ENCODE measurements at places on chromosomes 6 and 20.

- no peak for DNase-seq
Measured at GRCh38 chr6:166907373-166907841, 48.9 kb downstream of the RNASET2 start.

DNA sequence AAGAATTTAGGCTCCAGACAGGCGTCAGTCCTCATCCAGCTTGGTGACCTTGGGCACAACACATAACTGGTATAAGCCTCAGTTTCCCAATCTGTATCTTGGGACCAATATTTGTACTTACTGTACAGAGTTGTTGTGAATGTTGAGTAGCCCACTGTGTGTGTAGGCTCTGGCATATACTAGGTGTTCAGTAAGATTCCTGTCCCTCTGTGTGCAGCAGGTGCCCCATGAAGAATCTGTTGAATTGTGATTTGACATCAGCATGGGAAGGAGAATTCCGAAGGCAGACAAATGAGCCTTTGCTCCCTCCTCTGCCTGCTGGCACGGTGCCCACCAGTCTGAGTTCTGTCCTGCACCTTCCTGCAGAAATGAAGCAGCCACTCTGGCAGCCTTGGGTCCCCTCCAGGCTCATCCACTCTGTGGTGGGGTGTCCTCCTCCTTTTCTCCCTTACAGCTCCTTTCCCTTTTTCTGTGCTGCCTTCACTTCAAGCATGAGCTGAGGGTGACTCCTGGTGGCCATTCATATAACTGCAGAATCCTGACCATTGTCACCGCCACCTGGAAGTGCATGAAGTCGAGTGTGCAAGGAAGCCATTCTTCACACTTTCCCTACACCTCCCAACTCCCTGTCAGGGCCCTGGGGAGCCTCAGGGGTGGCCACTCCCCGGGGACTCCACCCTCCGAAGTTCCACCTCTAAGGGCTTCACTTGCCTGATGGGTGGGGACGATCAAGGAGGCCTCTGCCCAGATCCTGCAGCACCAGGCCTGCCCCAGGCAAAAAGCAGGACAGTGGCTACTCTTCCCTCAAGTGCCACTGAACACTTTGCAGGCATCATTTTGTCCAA lies 48.2 kb downstream of the MRPL14 start:
- peak; percentile 47 for DNase-seq

- DNase-seq, result no peak
Measured at GRCh38 chr6:91751526-91751925, 1164.7 kb upstream of the MAP3K7 start.

GRCh38 chr6:98834060-98835031 lies at the start of gene POU3F2:
TSS of gene POU3F2 (plus strand) at chr6:98834574. CDS start at chr6:98834874, 300 bp downstream.
- no peak for DNase-seq

GRCh38 chr6:167706313-167707109 lies 120.2 kb upstream of the AFDN start:
- DNase-seq, result peak; percentile 34

DNA sequence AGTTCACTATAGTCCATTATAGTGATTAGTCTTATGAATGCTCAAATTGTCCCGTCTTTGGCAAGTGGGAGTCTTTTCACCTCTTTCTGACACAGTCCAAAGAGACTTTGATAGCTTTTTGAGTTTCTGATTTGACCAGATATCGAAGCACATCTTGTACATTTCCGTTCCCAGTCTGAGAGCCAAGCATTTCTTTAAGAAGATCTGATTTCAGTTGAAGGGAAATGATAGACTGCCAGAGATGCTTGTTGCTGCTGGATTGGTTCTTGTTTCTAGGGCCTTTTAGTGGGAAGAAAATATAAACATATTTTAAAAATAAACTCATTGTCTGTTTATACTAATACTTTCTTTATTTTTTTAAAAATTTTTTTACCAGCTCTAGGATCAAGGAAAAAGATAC lies 54.1 kb upstream of the IER3 start:
- no peak for DNase-seq

DNA sequence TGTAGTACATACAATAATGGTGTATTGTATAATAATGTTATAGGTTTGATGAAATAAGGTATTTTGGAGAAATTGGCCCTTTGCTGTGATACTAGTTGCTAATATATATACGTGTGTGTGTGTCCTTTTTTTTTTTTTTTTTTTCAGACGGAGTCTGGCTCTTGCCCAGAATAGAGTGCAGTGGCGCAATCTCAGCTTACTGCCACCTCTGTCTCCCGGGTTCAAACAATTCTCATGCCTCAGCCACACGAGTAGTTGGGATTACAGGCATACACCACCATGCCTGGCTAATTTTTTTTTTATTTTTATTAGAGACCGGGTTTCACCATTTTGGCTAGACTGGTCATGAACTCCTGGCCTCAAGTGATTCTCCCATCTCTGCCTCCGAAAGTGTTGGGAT lies 23.3 kb downstream of the SENP6 start:
- no peak for DNase-seq

DNA sequence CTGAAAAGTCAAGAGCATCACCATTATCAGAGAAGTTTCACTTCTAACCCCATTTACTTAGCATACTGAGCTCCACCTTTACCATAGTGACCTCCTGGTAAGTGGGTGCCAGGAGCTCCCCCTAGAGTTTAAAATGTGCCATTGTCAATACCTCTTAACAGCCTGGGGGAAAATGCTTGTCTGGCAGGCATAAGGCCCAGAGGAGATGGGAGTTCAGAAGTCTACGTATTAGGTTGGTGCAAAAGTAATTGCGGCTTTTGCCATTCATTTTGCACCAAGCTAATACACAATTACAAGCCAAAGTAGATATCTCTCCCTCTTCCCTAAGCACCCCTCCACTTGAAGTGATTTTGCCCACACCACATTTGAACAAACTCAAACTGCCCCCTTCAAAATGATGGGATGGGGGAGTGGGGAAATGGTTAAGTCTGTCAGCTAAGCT lies 919.0 kb downstream of the KIF16B start:
- DNase-seq, result no peak

DNA sequence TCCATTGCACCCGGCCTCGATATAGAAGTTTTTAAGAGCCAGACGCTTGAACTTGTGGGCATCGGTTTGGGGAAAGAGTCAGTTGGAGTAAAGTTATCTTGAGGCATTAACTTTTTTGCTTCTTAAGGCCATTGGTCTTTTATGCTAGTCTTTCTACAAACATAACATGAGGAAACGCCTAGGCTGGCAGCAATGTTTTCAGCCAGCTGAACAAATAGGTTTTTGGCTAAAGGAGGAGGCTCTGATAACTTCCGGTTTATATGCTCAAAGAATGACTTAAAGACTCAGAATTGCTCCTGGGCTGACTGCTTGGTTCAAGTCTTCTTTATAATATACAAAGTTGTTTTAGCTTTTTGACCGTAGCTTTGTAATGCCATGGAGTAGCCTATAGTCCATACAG lies 46.2 kb downstream of the HLA-C start:
- DNase-seq, result no peak
